ENCODE measurements at places on chromosomes 12 and 14.

- DNase-seq, result no peak
These were observed 3.3 kb upstream of the FAM222A start for GRCh38 chr12:109710205-109710746.

- DNase-seq, result no peak
These were observed 85.1 kb downstream of the BORCS5 start for GRCh38 chr12:12441843-12442461.

GRCh38 chr12:118063576-118064391 is 2.8 kb upstream of the WSB2 start:
- DNase-seq, result no peak

DNA sequence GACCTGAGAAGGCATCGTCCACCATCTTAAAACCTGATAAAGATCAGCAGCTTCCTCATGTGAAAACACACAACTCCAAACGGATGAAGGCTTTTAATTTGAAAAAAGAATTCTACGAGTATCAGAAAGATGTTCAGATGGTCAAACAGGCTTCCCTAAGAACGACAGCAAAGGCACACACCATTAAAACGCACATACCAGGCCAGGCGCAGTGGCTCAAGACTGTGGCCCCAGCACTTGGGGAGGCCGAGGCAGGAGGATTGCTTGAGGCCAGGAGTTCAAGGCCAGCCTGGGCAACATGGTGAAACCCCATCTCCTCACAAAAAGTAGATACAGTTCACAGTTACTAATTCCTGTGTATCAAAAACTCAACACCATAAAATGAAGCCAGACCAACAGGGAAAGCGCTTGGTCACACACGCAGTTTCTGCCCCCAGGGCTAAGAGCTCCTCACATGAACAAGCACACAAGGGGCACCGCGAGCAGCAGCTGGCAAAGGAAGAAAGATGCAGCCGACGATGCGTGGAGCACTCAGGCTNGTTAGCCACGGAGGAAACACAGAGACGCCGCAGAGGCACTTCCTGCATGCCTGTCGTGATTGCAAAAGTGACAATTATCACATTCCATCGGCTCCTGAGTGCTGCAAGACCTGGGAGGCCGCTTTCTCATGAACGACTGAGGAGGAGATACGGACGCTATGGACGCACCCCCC is 78.0 kb downstream of the NOC4L start:
- no peak for DNase-seq

GRCh38 chr14:90564496-90564895 is 167.7 kb downstream of the CALM1 start:
- no peak for DNase-seq

GRCh38 chr14:79516009-79516408 is 695.3 kb downstream of the DIO2 start:
- DNase-seq, result no peak

DNA sequence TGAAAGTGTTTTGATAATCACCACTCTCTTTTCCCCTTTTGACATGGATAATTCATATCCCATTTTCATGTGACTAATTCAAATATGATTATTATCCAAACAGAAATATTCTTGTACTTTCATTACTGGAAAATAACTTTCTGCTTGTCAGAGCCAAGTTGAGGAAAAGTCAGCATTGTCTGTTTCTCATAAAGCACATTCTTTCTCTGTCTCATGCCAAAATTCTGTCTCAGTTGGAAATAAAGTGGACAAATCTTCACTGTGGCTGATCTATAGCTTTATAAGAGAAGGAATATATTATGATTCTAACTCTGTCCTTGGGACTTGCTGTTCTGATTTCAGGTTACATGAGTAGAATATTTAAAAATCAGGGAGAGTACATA is 22.7 kb upstream of the PRICKLE1 start:
- DNase-seq, result no peak

DNA sequence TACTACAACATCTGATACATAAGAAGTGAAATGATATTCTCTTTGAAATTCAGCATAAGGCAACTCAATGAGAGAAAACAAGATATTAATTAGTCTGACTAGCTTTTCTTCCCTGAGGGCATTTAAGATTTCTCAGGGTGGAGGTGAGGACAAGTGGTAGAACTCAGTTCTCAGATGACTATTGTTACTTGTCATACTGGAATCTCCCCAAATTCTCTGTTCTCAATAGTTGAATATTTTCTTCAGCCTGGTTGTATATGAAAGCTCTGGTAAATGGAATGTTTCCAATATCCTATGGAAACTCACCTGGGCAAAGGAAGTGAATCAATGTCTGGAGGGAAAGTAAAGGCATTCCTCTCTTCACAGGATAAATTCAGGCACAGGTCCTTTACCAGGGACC is 18.2 kb upstream of the ITGA5 start:
- DNase-seq, result no peak

DNA sequence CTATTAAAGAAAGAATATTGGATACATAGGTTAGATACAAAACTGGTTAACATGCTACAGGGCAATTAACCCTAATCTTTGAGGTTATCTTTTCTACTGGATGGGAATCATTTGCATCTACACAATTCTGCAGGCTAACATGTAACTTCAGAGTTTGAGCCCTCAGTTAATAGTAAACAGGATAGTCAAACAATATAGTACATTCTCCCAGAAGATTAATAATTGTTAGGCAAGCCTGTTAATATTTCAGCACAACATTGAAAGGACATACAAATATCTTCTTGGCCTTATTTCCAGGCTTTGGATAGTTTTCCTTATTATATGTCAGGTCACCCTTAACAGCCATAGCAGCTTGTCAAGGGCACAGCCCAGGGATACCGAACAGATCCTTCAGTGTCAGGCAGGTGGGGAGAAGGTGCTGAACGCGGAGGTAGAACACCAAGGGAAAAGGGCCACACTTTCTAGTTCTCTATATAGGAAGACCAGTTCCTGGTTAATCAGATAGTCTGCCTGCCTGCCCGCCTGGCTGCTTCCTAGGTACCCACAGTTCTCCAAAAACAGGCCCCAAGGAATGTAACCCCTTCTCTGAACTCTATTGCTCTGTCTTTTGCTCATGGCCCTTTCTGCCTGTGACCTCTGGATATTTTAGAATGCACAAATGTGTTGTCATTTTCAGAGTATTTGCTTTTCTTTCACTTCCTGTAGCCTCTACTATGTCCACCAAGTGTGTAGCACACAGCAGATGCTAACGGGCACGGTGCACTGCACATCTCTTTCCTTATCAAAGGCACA is 256.0 kb downstream of the PCNX1 start:
- no peak for DNase-seq

GRCh38 chr14:73243341-73243740 is 6.0 kb downstream of the PAPLN start:
- no peak for DNase-seq

- DNase-seq, result no peak
These were observed 19.6 kb downstream of the EPS8 start for GRCh38 chr12:15769586-15769985.

GRCh38 chr12:51210690-51211395 is 7.0 kb downstream of the POU6F1 start:
- DNase-seq, result no peak

GRCh38 chr12:80590085-80590484 is 117.3 kb upstream of the MYF6 start:
- DNase-seq, result no peak

DNA sequence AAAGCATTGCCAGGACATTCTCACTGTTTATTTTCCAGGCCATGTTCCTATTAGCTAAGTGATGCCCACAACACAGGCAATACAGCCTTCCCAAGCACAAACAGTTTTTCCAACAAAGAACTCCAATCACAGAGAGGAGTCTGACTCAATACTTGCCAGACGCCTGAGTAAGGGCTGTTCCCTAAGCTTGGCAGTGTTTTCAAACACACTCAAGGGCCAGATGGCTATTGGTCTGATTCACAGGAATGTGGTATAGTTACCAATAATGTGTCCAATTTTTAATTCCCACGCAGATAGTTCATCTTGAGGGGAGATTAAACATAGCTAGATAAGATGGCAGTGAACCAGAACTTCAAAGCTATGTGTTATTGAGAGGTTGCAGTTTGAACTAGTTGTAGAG is 381.0 kb downstream of the SNAPC1 start:
- DNase-seq, result no peak

DNA sequence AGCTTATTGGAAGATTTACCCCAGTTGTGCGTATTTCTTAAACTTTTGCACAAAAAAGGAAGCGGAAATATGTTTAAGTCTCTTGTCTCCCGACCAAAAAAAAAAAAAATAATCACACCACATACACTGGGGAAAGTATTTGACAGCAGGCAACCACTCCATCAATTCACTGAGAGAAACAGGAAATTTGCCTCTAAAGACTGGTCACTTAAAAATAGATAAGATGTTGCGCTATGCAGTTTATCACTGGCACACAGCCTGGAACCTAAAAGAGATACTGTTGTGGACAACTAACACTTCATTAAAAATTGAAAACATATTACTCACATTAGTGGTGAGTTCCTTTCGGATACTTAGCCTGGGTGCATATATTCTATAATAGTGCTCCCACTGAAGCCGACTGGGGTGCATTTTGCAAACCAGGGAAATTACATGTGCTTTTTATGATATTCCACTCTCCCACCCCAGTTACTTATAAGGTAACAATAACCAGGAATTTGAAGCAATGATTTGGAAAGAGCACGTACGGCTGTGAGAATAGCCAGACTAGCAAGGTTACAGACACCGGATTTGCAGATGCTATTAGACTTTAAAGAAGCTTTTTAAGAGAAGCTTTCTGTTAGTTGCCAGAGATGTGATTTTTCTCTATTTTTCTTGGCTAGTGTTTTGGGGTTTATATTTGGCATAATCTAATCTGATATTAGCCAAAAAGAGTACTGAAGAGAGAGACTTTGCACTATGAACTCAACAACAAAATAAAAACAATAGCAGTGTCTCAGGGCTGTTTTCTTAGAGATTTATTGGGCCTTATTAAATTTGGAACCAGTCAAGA is 311.5 kb downstream of the NOVA1 start:
- no peak for DNase-seq

- DNase-seq, result no peak
These were observed 2.8 kb downstream of the KRT7 start for GRCh38 chr12:52235822-52236361.

DNA sequence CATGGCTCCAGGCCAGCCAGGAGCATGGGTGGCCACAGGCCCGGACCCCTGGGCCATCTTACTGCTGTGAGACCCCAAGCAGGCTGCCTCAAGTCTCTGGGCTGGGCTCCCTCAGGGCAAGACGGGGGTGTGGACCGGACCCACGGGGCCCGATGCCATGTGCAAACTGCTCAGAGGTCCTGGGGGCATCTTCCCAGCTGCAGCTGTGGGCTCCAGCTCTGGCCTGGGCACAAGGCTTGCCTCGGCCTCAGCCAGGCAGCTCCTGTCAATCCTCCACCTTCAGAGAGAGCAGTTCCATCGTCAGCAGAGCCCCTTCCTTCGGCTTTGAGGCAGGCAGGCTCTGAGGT is 12.4 kb upstream of the GPR132 start:
- DNase-seq, result no peak

- no peak for DNase-seq
These were observed 19.6 kb downstream of the SENP1 start for GRCh38 chr12:48086327-48086726.

DNA sequence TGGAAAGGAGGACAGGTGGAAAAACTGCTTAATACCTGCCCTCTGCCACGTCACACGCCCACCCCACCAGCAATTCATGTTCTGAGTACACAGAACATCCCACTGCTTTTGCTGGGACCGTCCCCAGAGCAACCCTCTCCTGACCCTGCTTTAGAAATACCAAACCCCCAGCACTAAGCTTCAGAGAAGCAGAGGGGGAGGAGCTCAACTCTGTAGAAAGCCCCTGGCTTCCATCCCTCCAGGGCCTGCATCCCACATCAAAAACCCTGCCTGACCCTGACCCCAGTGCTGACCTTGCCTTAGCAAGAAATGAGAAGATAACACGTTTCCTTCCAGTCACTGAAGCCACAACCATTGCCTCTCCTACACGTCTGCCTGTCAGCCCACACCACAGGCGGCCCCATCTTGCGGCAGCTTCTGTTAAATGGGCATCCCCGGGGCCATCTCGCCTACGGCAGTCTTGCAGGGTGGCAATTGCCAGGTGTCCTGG is 19.7 kb downstream of the VDR start:
- DNase-seq, result no peak

- DNase-seq, result no peak
These were observed 29.5 kb upstream of the RHOJ start for GRCh38 chr14:63174760-63175191.

DNA sequence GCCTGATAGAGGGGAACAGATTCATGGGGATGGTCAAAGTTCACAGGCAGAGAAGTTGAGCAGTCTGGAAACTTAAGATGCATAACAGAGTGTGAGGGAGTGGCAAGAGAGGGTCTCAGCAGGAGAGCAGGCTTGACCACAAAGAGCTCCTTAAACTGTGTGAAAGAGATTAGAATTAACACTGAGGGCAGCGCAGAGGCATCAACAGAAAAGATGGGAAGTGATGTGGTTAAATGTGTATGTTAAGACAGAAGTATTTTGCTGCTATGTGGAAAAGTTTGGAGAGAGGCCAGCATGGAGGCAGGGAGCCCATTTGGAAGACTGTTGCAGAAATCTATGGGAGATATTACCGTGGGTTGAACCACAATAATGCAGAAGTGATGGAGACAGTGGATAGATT is 122.7 kb upstream of the LMNTD1 start:
- no peak for DNase-seq

DNA sequence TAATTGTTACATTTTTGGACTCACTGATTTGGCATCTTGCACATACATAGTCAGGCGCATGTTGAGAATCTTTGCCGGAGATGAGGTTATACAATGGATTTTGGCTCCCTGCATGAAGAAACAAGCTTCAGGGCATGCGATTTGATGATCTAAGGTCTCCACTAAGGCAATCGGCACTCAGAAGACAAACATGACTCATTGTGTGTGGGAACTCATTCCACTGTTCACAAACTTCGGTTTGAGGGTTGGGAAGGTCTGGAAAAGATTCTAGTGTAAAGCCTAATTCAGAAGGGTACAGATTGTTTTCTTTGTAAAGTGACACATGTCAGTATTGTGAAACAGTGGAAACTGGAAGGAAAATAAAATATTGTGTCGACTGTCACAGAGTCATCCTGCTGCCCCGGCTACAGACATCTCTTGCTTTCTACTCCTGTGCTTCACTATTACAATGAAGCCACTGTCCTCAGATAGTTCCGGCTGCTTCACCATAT is 192.6 kb upstream of the HMGA2 start:
- no peak for DNase-seq

- no peak for DNase-seq
These were observed 7.6 kb upstream of the ORAI1 start for GRCh38 chr12:121618659-121619233.

DNA sequence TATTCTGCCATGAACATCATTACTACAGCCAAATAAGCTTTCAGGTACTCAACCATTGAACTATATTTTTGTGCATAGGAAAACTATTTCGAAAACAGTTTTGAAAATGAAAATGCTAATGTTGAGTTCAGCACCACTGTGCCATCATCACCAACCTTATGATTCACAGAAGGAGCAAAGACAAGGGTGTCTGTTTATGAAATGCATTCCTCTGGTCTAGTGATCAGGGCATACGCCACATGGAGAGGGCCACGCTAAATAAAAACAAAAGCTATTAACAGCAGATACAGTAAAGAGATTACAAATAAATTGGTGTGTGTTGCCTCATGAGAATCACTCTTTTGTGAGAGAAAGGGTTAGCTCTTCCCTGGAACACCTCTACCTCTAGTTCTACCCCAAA is 43.2 kb upstream of the BMAL2 start:
- DNase-seq, result no peak

- DNase-seq, result no peak
These were observed 18.9 kb upstream of the SYNDIG1L start for GRCh38 chr14:74444866-74445265.

GRCh38 chr12:8661016-8661415 is 1.6 kb downstream of the MFAP5 start:
- no peak for DNase-seq

- DNase-seq, result no peak
These were observed 851 bp downstream of the HSP90B1 start for GRCh38 chr12:103930787-103931735.
